ENCODE measurements at places on chromosomes 4 and X.

- DNase-seq = no peak
Observed at GRCh38 chr4:47876310-47876709, 38.1 kb downstream of the NFXL1 start.

DNA sequence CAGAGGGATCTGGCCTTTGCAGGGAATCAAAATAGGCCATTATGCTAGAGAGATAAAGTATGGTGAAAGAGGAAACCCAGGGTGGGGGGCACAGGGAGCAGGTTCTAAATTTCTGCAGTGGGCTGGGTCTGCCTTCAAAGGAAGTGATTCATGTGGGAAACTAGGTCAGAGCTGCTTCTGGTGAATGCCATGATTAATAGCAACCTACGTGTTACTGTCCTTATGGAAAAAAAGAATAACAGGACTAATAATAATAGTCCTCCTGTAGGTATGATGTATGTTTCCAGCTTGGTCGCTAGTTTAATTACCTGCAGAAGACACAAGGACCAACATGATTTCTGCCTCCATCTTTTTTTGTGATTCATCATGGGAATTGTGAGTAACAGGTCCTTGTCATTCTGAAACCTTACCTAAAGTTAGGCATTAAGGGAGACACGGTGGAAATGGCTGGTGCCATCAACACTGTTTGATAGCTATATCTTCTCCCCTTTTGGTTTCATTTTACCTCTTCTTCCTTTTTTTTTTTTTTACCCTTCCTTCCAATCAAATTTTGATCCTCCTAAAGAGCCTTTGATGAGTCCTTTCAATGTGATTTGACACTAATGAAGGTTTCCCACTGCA lies 180.4 kb downstream of the CPEB2 start:
- peak; percentile 67 for DNase-seq

GRCh38 chr4:20528508-20528907 lies 171.8 kb upstream of the PACRGL start:
- DNase-seq = no peak

DNA sequence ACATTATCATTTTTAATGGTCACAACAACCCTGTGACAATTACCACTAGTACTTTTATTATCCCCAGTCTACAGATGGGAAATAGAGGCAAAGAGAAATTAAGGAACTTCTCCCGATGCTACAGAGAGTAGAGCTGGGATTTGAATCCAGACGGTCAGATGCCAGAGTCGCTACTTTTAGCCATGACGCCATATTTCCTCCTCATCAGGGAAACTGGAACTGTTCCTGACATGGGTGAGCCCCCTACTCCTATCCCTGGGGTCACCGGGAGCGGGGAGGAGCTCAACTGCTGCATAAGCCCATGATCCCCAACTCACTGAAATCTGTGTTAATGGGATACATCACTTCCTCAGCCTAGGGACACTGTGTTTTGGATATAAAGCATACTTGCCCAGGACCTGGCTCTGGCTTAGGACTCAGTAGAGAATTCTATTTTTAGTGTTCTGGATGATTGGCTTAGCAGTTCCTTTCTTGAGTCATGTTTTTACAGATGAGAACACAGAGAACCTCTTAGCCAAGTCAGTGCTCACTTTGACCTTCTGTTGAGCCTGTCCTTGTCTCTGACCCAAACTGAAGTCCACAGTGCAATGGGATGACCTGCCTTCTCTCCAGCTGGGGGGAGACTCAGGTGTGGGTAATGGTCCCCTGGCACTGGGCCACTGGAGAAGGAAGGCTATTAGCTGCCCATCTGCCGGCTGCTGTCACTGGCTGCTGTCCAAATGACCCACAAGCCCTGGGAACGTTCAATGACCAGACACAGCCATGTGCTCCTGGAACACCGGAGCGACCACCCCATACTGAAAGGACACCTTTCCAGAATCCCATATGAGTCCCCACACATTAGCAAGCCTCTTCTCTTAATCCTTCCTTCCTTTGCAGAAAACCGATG lies 90.8 kb upstream of the SHISA3 start:
- no peak for DNase-seq

DNA sequence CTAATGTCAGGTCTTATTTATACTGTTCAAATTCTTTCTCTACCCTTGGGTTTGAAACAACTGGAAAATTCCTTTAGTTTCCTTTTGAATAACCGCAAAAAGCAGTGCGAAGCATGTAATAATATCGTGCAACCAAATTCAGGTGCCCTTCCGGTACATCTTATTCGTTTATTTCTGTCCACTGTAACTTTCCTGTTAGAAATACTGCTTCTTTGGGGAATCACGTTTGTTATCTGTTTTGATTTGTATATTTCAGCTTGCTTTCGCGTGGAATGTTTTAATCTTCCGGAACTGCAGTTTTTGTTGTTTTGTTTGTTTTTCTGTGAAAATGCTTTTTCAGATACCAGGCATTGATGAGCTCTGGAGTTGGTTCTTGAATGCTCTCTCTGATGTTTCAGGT lies 85.7 kb upstream of the HPRT1 start:
- DNase-seq = peak; percentile 32
